ENCODE measurements at places on chromosomes 16 and 17.

- no peak for DNase-seq
Measured at GRCh38 chr16:54290833-54291655, 4.5 kb upstream of the IRX3 start.

- DNase-seq, result no peak
Measured at GRCh38 chr17:43342589-43342890, 56.3 kb upstream of the ARL4D start.

GRCh38 chr17:57534863-57535248 is 210.2 kb downstream of the CCDC182 start:
- no peak for DNase-seq

DNA sequence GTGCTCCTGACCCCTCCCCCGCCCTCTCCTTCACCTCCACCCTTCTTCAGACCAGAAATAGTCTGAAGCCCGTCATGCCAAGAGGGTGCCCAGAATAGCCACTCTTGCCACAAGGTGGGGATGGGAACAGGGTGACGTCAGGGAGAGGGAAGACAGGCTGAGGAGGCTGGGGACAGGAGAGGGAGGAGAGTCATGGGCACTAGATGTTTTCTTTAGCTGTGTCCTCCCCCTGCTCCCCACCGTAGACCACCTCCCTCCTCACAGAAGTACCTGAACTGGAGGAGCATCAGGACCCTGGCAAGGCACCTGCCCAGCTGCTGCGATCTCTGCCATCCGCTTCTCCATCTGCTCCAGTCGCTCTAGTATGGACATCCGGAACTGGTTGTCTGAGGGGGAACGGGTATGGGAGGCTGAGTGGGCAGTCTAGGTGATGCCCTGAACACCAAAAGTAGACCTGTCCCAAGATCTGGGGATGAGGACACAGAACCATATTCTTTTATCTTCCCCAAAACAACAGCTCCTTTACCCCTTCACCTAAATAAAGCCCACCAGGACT is 6.6 kb upstream of the SPAG7 start:
- DNase-seq, result no peak

- DNase-seq, result no peak
Measured at GRCh38 chr17:81508639-81509206, 3.9 kb downstream of the ACTG1 start.

- no peak for DNase-seq
Measured at GRCh38 chr16:84020353-84020752, 22.2 kb downstream of the SLC38A8 start.

GRCh38 chr16:88807142-88807625 is 3.6 kb downstream of the CDT1 start:
- no peak for DNase-seq

- no peak for DNase-seq
Measured at GRCh38 chr16:10003486-10003885, 178.7 kb downstream of the GRIN2A start.

DNA sequence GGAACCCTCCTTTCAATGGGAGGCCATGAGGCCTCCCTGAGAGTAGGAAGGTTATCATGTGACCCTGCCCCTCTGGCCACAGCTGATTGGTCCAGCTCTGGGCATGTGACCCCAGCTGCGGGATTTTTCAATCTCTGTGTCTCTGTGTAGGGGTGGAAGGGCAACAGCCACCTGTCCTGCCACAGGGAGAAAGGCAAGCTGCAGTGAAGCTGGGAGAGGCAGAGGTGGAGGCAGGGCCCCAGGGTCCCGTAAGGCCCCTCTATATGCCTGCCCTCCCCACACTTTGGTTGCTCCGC is 10.9 kb downstream of the DNAAF8 start:
- no peak for DNase-seq

- DNase-seq, result no peak
Measured at GRCh38 chr17:16583781-16584180, 14.8 kb upstream of the ZNF287 start.

- DNase-seq, result no peak
Measured at GRCh38 chr16:4803401-4803844, 990 bp upstream of the ROGDI start.

GRCh38 chr17:60158751-60159478 is 9.1 kb downstream of the CA4 start:
- DNase-seq, result no peak

DNA sequence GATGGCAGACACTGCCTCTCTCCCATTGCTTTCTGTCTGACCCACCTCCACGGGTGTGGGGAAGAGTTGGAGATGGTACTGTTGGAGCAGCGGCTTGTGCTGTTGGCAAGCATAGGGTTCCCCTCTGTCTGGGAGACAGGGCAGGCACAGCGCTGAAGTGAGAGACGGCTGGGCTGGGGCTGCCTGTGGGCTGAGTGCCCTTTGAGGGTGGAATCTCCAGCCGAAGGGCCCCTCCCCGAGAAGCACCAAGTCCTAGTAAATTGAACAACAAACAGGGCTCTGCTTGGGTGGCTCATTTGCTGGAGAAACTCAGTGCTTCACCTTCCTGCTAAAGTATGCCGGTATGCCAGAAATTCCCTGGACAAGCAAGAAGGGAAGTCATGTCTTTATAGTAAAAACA is 79.7 kb downstream of the KSR1 start:
- no peak for DNase-seq

Data from C1 segment of cervical spinal cord (tissue), 14 donors.